NCI-H2171 (cell line): ENCODE measurements at places on chromosomes 4 and X.

DNA sequence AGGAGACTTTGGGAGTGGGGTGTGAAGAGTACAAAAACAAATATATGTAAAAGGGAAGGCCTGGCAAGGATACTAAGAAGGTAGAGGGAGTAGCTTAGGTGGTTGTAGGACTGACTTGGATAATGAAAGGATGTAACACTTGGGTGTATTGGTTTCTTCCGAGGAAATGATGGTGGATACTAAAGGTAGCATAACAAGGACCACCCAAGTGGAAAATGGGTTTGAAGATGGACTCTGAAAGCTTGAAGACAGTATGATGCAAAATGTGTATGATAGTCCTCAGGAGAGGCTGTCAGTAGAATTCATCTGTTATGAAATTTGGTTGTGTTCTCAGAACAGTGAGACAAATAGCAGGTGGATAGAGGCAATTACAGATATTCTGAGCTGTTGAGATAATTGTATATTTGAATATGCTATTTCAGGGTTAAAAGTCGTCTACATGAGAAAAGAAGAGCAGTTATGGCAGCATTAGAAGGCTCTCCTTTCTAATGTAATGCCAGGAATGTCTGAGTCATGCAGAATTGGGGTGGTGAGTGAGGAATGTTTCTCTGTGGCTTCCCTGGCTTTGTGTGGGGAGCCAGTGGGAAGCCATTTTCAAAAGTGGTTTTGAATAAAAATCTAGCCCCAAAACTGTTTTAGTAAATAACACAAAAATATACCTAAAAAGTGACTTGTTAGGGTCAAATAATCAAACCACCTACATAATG is 75.6 kb downstream of the FHIP1A start:
- no peak for DNase-seq

DNA sequence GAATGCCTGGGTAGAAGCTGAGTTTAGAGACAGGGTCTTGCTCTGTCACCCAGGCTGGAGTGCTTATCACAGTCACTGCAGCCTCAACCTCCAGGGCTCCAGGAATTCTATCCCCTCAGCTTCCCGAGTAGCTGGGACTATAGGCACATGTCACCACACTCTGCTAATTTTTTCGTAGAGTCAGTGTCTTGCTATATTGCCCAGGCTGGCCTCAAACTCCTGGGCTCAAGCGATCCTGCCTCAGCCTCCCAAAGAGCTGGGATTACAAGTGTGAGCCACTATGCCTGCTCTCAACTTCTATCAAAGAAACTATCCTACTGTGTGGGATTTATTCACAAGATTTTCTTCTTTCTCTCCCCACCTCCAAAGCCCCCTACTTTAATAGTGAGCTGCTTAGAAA is 15.7 kb downstream of the MAPK10 start:
- DNase-seq = no peak

DNA sequence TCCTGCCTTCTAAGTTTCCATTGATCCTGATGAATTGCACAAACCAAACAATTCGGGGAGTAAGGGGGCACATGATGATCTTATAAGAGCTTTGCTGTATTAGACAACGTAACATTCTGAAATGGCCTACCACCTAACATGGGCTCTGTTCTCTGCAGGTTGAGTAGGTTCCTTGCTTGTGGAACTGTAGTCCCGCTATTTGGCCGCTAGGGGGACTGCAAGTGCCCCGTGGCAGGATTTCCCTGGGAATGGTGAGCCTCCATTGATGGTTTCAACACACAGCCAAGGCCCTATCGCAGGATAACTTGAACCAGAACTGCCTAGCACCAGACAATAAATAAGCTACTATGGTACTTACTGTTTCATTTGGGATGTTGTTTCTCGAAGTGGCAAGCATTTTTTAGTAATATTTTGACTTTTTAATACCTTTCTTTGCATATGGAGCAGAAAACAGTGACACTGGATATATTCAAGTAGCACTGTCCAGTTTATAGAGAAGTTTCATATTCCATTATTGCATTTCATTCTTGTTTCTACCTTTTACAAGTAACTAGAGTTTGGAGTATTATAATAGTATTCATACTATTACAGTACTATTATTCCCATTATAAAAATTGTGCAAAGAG is 11.9 kb downstream of the AR start:
- no peak for DNase-seq

DNA sequence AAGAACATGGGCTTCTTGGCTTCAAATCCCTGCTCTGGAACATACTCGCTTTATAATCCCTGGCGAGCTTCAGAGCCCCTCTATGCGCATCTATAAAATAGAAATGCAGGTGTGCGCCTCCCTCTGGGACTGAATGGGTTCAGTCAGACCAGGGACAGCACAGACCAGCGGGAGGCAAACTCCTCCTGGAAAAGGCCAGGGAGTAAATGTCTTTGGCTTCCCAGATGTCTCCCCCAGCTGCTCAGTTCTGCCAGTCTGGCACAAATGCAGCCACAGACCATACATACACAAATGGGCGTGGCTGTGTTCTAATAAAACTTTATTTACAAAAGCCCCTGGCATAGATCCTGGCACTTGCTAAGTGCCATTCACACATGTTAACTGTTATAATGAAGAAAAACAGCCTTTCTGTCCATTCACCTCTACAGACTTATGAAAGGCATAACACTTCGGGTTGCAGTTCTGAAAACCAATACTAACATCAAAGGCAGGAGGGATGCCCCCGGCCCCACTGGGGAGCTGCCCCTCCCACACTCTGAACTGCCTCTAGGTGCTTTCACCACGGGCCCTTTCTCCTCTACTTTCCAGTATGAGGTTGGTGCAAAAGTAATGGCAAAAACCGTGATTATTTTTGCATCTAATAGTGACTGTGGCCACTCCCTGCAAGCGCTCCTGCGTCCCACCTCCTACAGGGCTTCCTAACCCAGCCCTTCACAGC is 4.6 kb downstream of the JAKMIP1 start:
- DNase-seq = no peak

- no peak for DNase-seq
Observed at GRCh38 chrX:133461231-133461630, 45.9 kb upstream of the GPC4 start.

- no peak for DNase-seq
Observed at GRCh38 chr4:55721651-55722050, 85.6 kb upstream of the NMU start.

DNA sequence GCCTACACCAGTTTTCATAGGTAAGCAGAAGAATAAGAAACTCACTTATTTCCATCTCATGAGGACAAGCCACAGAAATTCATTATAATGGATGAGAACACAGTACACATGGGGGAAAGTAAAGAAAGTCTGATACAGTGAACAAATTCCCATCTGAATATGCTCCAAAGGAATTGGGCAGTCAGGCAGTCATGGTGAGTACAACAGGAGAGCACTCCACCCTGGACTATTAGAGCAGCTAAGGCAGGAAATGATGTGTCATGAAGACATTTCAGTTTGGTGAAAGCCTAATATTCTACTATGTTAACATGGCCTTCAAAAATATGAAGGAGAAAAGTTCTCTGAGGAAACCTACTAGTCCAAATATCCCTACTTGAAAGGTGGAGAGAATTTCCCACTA is 92.0 kb upstream of the PRDX4 start:
- DNase-seq = no peak

GRCh38 chr4:183747380-183747779 is 88.3 kb downstream of the TRAPPC11 start:
- DNase-seq = no peak

DNA sequence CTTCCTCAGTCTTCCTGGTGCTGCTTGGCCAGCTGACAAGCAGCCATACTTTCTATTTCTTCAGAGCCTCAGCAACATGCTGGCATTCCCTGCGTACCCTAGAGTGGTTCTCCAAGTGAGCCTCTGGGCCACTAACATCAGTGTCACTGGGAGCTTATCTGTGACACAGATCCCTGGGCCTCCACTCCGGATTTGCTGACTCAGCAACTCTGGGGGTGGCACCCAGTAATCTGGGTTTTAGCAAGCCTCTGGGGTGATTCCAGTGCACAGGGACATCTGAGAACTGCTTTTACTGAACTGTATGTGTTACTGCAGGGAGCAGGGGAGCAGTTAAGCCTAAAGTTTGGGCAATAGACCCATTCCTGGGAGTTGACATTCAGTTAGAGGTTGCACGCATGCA is 28.2 kb upstream of the HMGB3 start:
- DNase-seq = no peak

GRCh38 chr4:89836031-89836745 is 773 bp downstream of the SNCA start:
- no peak for DNase-seq

GRCh38 chr4:35525192-35525978 is 718.9 kb downstream of the ARAP2 start:
- DNase-seq = no peak

DNA sequence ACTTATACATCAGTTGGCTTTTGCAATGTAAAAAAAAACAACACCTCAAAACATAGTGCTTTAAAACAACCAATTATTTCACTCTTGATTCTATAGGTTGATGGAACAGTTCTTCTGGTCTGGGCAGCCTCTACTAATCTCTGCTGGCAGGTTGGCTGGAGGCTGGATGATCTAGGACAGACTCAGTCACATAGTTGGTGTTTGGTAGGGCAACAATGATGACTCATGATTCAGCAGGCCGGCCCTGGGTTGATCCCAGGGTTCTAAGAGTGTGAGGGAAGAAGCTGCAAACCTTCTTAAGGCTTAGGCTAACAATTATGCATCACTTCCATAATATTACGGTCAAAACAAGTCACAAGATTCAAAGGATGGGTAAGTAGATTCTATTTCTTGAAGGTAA is 558.2 kb downstream of the ZNF674 start:
- DNase-seq = no peak

DNA sequence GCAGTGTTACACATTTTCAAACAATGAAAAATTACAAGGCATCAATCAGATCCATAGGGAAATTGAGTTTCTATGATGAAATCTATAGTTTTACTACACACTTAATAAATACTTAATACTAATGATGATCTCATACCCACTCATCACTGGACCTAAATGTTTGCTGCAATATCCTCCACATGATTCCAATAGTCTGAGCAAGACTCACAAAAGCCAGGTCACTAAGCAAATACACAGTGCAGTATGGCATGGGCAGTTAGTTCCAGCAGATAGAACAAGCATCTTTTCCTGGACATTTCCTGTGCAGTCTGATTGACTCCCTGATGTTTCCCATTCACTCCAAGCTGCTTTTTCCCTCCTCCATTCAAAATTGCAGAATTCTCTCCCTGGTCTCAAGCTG is 109.0 kb upstream of the ATOH1 start:
- DNase-seq = no peak

- no peak for DNase-seq
Observed at GRCh38 chr4:174080361-174080760, 203.1 kb downstream of the FBXO8 start.

- no peak for DNase-seq
Observed at GRCh38 chr4:47550899-47551548, 65.9 kb downstream of the ATP10D start.

GRCh38 chr4:26242451-26242850 is 78.4 kb upstream of the RBPJ start:
- DNase-seq = no peak

DNA sequence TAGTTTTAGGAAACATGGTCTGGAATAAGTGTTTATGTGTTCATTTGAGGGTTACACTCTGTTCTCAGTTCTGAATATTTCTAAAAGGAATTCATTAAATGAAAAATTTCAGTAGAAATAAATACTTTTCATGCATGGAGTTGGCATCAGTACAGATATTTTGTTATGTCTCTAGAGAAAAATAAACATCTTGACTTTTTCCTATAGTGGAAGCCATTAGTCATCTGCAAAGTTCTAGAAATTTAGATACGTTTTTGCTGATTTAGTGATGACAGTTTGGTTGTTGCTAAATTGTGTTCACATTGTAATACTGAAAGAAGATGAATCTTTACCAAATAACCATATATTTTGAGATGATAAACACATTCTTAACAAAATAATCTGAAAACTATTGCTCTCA is 268.2 kb upstream of the TEX13A start:
- DNase-seq = no peak

GRCh38 chr4:60432911-60433310 is 767.2 kb upstream of the ADGRL3 start:
- no peak for DNase-seq

DNA sequence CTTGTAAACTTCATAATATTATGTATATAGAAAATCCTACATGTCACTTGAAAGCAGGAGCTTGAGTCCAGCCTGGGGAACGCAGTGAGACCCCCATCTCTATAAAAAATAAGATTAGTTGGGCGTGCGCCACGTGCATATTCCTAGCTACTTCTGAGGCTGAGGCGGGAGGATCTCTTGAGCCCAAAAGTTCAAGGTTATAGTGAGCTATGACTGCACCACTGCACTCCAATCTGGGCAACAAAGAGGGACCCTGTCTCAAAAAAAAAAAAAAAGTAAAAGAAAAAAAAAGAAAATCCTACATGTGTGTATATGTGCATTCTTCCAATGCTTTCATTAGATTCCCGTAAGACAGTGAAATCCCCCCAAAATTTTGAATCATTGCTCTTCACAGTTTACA is 1.7 kb downstream of the SEC31A start:
- no peak for DNase-seq

GRCh38 chrX:136423724-136424123 is 64.0 kb upstream of the BRS3 start:
- no peak for DNase-seq

DNA sequence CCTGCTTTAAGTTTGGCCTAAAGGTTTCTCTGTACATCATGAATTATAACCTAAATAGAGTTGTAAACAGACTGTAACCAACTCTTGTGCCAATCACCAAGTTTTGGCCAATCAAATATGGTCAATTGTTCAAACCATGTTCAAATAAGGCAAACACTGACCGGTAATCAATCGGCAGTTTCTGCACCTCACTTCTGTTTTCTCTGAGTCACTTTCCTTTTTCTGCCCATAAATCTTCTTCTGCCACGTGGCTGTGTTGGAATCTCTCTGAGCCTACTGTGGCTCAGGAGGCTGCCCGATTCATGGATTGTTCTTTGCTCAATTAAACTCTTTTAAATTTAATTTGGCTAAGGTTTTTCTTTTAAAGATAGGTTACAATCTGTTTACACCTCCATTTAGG is 16.5 kb upstream of the ENPP6 start:
- DNase-seq = no peak

DNA sequence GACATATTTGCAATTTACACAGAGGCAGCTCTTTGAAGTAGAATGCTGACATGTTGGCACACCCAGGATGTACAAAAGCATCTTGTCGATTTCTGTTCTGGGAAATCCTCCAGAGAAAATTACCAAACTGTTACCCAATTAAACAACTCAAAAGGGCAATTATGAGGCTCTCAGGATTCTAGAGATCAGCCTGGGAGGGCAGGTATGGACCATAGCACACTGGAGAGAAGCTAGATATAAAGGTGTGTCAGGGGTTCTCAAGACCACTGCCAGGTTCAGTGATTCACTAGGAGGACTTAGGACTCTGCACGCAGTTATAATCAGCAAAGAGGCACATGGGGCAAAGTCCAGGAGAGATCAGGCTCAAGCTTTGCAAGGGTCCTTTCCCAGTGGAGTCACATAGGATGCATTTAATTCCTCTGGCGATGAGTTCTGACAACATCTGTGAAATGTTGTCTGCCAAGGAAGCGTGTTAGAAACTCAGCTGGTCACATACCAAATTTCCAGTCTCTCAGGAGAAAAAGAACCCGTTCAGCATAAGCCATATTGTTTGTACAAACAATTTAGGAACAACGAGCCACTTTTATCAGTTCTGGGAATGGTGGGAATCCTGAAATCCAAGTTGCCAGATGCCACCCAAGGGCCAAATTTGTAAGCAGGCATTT is 100.8 kb downstream of the SYTL5 start:
- no peak for DNase-seq

- DNase-seq = no peak
Observed at GRCh38 chr4:1317177-1318045, 27.7 kb downstream of the MAEA start.
